ENCODE measurements at places on chromosomes 4 and X.

- DNase-seq = no peak
Measured at GRCh38 chrX:143304518-143304917, 212.8 kb downstream of the SPANXN3 start.

GRCh38 chr4:36079666-36080065 lies 164.6 kb downstream of the ARAP2 start:
- DNase-seq = no peak

- no peak for DNase-seq
Measured at GRCh38 chrX:63402106-63402505, 51.0 kb upstream of the SPIN4 start.

DNA sequence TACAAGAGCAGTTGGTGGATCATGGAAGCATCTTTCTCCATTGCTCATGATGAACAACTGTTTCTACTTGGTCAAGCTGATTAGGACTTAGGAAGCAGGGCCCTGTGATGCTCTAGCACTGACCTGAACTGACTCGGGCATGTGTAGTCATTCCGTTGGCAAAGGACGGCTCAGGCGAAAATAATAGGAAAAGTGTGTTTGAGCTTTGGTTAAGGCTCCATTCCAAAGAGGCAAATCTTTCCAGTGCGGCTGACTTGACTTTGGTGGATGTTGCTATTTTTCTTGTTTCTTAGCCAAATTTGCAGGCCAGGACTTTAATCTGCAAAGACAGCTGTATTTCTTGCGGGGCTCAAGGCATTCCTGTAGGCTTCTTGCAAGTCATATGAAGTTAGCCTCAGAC lies 39.5 kb downstream of the ZNF518B start:
- DNase-seq = no peak

DNA sequence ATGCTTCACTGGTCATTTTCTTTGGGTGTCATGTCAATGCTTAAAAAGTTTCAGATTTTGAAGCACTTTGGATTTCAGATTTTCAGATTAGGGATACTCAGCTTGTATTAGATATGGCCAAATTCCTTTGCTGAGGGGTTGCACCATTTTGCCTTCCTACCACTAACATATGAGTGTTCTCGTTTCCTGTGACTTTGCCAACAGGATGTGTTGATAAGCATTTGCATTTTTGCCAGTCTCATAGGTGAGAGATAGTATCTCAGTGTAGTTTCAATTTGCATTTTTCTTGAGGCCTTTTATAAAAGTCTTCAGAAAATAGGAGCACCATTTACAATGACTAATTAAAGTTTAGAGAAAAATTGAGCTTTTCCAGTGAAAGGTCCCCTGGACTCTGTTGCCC lies 71.6 kb upstream of the CLCN4 start:
- peak; percentile 49 for DNase-seq

- no peak for DNase-seq
Measured at GRCh38 chr4:189592890-189593289, 347.8 kb upstream of the FRG1 start.

- no peak for DNase-seq
Measured at GRCh38 chr4:27775156-27775555, 914.5 kb downstream of the STIM2 start.

- no peak for DNase-seq
Measured at GRCh38 chr4:73759357-73759756, 19.0 kb downstream of the CXCL8 start.

DNA sequence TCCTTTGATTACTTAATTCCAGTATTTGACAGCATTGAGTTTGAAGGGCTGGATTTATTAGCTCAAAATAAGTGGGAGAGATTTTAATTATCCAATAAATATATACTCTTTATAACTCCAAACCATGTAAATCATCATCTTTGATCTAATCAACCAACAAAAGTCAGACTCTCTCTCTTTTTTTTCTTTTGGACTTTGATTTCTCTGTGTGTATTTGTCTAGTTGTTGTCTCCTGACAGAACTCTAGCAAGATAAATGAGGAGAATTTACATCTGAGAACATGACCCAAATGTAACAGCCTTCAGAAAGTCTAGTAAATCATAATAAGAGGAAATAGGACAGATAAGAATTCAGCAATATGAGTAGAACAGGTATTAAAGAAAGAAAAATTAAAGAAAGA lies 567.1 kb downstream of the PPARGC1A start:
- no peak for DNase-seq

- DNase-seq = no peak
Measured at GRCh38 chr4:15917297-15917696, 21.2 kb downstream of the FGFBP1 start.

- DNase-seq = no peak
Measured at GRCh38 chr4:145414841-145415240, 66.8 kb upstream of the SMAD1 start.

- DNase-seq = no peak
Measured at GRCh38 chr4:93066749-93067148, 761.8 kb upstream of the ATOH1 start.

- DNase-seq = no peak
Measured at GRCh38 chr4:4901877-4902276, 42.4 kb downstream of the MSX1 start.

- no peak for DNase-seq
Measured at GRCh38 chrX:65072590-65072989, 96.3 kb upstream of the ZC4H2 start.

DNA sequence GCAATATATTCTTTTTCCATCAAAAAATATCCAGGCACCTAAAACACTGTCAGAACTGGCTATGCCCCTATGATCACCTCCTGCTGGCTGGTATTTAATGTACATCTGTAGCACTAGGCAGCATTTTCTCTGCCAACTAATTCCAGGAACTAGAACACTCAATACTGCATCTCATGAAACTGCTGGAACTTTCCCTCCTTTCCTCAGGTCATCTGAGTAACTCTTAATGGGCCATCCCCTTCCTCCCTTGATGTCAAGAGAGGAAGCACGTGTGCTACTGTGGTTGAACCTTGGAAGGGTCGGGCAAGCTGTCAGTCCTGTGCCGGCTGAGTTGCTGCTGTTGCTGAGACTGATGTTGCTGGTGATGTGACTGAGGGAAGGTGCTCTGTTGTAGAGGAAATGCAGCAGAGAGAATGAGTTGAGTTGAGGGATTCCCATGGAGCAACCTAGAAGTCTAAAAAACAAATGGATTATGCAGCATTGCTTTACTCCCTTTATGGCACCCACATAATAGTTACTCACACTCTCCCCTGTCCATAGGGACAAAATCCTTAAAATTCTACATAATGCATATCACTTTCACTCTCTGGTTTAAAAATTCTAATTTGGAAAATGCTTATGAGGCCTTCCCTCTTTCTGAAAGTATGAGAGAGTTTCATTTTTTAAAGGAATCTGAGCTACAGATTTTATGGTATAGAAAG lies 39.5 kb downstream of the TMEM165 start:
- peak; percentile 34 for DNase-seq

DNA sequence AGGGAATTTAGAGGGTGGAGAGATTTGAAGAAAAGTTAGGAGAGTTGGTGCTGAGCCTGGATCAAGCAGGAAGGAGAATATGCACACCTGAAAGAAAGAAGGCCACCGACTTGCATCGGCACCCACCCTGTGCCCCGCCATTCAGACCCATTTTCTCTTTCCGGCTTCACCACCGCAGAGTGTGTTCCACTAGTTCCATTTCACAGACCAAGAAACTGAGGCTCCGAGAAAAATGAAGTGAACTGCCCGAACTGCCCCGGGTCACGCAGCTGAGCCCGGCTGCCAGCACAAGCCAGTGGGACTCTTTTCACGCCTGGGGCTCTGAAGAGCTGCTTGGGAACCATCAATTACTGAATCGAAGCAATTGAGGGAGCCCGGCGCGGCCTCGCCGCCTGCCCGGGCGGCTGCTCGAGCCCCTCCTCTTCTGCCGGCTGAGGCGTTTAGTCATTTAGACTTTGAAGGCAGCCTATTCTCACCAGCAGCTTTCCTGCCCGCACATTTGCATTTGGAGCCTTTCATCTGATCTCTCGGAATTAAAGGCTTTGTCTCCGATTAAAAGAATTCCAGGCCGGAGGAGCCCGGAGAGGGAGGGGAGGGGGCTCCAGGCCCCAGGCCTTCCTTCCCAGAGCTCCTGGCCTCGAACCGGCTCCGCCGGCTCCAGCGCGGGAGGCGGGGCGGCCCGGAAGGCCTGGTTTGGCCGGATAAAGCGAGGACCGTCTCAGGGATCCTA lies 140.2 kb upstream of the PJA1 start:
- DNase-seq = no peak

DNA sequence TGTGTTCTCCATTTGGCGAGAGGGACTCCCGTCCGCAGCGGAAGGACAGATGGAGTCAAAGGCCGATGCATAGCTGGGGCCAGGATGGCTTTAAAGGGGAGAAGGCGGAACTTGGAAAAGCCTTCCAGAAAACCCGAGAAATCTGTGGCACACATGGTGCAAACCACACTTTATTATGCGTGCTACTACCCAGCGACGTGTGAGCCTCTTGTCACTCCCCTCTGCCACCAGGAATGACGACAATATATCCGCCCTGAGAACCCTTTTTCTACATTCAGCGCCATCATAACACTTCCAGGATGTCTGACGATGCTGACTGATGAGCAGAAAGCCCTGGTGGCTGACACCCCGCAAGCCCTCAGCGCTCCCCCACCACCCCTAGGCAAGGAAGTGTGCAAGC lies 689 bp upstream of the DCHS2 start:
- DNase-seq = no peak

GRCh38 chr4:173752610-173753230 lies 222.7 kb upstream of the HAND2 start:
- no peak for DNase-seq

DNA sequence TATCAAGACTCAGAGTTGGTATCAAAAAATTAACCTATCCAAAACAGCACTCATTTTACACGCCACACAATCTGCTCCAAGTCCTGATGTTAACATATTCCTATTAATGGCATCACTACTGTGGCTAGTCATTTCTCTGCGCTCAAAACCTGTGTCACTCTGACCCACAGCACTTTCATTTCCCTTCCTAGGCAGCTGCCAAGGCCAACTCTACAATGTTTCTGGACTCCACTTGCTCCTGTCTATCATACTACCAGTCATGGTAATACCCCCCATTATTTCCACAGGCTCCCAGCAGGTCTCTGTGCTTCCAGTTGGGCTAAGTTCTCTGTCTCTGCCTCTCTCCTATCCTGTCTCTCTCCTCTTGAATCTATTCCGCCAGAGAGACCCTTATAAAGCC lies 323.6 kb downstream of the NR3C2 start:
- no peak for DNase-seq

GRCh38 chr4:54658252-54659093 lies 716 bp downstream of the KIT start:
- no peak for DNase-seq

DNA sequence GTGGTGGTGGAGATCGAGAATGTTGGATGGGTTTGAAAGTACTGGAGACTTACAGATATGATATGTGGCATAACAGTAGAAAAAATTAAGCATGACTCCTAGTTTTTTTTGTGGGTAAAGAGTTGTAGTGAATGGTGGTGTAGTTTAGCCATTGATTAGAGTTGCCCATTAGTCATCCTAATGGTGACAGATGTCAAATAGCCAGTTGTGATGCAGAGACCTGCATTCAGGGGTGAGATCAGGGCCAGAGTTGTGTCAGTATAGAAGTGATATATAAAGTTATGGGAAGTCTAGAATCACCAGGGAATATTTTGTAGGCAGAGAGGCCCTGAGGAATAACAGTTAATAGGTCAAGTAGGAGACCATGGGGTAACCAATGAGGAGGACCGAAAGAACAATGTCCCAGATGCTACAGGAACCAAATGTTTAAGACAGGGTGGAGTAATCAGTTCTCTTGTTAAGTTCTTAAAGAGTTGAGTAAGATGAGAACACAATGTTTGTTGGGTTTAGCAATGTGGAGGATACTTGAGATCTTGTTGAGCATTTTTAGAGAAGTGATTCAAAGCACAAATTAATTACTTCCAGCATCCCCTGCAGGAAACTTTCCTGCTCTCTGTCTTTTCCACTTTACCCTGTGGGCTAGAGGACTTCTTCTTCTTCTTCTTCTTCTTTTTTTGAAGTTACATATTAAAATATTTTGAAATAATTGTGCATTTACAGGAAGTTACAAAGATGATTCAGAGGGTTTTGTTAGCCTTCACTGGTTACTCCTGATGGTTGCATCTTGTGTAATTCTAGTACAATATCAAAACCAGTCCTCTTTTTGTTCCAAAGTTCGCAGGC lies 13.3 kb downstream of the SGMS2 start:
- no peak for DNase-seq

DNA sequence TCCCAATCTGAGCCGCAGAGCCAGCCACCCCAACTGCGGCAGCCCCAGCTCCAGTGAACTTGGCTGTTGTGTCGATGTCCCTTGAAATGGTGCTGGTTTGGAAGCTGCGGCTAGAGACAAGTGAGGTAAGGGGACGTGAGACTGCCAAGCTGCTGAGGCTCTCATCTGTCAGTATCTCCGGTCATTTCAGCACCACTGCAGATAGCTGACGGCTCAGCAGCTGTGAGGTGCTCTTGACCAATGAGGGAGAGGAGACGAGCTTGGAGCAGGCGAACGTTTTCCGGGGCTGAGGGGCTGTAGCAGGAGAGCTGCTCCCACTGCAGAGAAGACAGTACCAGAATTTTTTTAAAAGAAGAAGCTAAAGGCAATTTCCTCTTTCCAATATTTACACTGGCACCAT lies 175.5 kb upstream of the CASK start:
- DNase-seq = no peak

DNA sequence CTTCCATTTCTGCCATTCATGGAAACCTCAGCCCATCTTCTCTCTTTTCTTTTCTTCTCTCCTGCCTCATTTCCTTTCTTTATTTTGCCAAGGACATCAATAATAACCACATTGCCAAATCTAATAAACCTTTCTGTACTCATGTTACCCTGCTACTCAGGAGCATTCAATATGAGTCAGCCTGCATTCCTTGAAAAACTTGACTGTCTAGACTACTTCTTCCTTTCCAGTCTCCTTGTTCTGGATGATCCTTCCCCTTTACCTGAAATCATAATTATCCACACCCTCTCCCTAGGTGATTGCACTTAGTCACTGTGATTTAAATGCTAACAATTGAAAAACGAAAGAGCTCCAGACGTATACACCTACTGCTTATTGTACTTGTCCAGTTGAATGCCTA lies 253.2 kb upstream of the CENPE start:
- no peak for DNase-seq

DNA sequence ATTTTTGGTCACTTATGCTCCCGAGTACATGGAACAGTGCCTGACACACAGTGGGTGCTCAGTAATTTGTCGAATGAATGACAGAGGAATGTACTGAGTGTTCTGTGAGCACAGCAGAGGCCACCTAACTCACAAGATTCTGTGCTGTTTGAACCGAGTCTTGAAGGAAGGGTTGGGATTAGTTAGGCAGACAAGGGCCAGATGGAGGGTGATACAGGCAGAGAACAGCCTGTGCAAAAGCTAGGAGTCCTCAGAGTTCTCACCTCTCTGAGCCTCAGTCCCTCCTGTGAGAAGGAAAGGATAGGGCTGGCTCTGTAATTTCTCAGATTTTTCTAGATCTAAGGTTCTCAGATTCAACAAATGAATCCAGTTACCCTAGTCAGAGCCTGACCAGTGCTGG lies 108.8 kb downstream of the NHSL2 start:
- DNase-seq = no peak

GRCh38 chrX:127570276-127570675 lies 481.9 kb downstream of the ACTRT1 start:
- no peak for DNase-seq

Data from CD4-positive, alpha-beta T cell treated with Interleukin-2 at 100 ng/mL for 4 hours (primary cell).